Vagina (tissue), 2 donors: ENCODE measurements at places on chromosomes 7 and 10. TPM values are rescaled to one million over a fixed set of nuclear protein-coding genes. Genes with fewer than 3 reads are reported as not detected.

GRCh38 chr10:12847361-12847975 lies 154.0 kb downstream of the CCDC3 start:
- peaks cover 42% of the 10 kb centered on the region for H3K4me1 ChIP-seq
- H3K27me3 ChIP-seq: no peaks in the 10 kb centered on the region
- H3K27ac ChIP-seq: no peak overlapping the region
- no peak for DNase-seq
- H3K4me3 ChIP-seq: no peak overlapping the region
- H3K36me3 ChIP-seq: no peaks in the 10 kb centered on the region

DNA sequence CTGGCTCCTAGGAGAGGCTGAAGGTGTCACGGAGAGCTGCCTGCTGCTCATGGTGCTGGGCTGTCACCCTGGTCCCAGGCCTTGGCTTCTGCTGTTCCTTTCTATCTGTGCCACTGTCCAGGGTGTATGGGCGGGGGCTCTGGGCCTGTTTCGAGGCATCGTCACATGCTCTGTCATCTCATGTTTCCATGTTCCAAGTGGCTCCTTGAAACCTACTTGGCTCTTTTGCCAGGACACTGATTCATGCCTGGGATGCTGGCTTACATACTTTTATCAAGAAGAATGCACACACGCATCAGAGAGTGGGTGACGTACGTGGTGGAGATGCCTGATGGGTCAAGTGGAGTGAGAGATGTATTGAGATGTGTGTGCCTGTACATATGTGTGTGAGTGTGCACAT lies 50.9 kb downstream of the ADCY1 start:
- no peak overlapping the region for H3K4me3 ChIP-seq
- no peak overlapping the region for H3K27ac ChIP-seq
- no peak for DNase-seq
- no peaks in the 10 kb centered on the region for H3K36me3 ChIP-seq

MEPCE gene
- 38.3 TPM for total RNA-seq

OR2A12 gene
- not detected for total RNA-seq
